Astrocyte of the spinal cord (primary cell): ENCODE measurements at places on chromosomes 3 and 15.

DNA sequence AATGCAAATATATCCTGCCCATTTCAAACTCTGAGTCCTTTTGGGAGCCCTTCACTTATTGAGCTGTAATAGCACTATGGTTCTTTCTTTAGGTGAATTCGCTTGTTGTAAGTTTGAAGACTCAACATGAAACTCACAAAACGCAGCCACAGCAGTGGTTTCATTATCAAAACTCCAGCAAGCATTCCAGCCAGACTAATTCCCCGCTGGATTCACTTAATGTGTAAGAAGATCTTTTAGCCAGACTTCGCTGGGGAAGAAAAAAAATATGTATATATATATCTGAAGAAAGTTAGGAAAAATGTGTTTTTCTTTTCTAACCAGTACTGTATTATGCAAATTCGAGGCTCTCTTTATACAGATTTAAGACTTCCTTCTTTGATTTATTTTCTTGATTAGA lies 241.1 kb downstream of the WNT5A start:
- peak; percentile 23 for DNase-seq

GRCh38 chr3:143036557-143036956 lies 35.2 kb downstream of the U2SURP start:
- no peak for DNase-seq

- DNase-seq = peak; percentile 23
These were observed 13.6 kb downstream of the VPS39 start for GRCh38 chr15:42194513-42194912.

GRCh38 chr15:91586560-91586959 lies 266.9 kb upstream of the SLCO3A1 start:
- no peak for DNase-seq

GRCh38 chr3:69370901-69371301 lies 15.0 kb downstream of the FRMD4B start:
- no peak for DNase-seq

DNA sequence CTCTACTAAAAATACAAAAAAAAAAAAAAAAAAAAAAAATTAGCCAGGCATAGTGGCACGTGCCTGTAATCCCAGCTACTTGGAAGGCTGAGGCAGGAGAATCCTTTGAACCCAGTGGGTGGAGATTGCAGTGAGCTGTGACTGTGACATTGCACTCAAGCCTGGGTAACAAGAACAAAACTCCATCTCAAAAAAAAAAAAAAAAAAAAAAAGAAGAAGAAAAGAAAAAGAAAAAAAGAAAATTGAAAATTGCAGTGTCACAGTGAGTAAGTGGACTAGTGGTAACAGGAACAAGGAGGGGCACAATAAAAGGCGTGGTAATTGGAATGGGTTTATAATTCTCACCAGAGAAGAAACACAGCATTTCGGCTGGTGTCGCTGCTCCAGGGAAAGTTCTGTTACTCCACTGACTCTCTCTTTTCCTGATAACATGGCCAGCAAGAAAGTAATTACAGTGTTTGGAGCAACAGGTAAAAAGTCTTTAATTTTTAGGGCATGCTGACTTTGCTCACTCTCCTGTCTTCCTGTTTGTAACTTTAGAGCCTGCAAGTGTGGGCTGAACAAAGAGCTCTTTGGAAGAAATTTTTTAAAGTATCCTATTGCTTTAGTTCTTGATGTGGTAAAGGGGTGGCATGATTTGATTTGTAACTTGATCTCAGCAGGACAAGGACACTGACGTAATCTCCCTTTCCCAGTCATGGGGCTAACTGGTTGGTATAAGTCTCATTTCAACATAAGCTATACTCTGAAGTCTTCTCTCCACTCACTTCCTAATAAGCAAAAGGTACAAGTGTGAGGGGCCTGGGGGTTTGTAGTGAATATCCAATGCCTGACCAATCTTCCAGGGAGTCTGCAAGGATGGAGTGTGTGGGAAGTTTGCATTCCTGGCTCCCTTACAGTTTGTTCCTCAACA lies 22.1 kb upstream of the TRA2B start:
- DNase-seq = peak; percentile 77

GRCh38 chr3:184680385-184681345 lies 31.2 kb downstream of the MAGEF1 start:
- no peak for DNase-seq

- no peak for DNase-seq
These were observed 84.5 kb downstream of the VGLL4 start for GRCh38 chr3:11558918-11559815.

DNA sequence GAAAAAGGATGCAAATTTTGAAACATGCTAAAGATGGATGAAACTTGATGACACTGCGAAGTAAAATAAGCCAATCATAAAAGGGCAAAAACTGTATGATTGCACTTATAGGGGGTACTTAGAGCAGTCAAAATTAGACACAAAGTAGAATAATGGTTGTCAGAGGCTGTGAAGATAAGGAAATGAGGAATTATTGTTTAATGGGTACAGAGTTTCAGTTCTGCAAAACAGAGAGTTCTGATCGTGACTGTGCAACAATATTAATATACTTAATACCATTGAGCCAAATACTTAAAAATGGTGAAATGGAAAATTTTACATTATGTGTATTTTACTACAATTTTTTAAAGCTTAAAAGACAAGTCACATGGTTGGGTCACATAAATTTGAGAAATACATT lies 35.1 kb downstream of the UBE3A start:
- no peak for DNase-seq

- DNase-seq = no peak
These were observed 25.5 kb downstream of the MCCC1 start for GRCh38 chr3:183073839-183074238.

DNA sequence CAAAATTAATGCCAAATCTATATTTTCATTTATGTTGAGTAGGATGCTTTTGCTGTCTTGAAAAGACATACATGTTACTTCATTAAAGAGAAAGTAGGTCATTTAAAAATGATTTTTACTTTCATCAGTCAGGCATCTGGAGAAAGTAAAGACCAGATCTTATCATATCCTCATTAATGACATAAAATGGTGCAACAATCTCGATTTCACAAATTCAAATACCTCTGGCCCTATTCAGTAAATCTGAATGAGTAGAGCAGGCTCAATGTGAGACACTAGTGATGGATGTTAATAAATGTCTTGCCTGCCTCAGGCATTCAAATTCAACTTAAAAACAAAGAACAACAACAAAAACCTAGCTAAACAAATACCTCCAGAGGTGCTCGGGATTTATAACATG lies 714.1 kb downstream of the NAALADL2 start:
- no peak for DNase-seq

GRCh38 chr3:58041826-58042324 lies 33.7 kb downstream of the FLNB start:
- peak; percentile 95 for DNase-seq

DNA sequence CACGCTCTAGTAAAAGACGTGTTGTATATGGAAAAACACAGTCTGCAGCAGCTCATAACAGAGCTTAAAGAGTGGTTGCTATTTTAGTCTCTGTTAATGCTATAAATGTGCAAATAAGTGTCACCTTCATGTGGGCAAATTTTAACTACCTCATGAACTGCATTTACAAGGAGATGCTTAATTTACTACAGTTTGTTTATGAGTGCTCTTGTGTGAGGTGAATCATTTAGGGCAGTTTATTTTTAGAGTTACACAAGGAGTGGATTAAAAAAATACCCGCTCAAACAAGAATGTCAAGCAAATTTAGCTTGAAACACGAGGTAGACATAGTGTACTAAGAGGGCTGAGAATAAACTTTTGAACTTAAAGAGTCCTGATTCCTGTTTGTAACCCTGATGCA lies 579.0 kb downstream of the MFSD1 start:
- DNase-seq = no peak

- no peak for DNase-seq
These were observed 88.8 kb upstream of the SLC24A5 start for GRCh38 chr15:48031973-48032372.

GRCh38 chr3:112775011-112775742 lies 71.5 kb downstream of the CD200R1L start:
- DNase-seq = peak; percentile 54

DNA sequence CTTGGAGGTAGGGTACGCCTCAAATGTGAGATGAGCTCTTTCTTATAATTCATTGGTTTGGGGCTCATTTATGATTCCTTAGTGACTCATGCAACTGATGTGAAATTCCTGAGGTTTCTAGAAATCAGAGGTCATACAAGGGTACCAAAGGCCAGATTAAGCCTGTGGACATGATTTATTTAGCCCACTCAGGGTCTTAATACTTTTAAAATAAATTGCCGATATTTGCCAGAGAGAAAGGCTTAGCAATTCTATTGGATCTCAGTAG lies 289.0 kb downstream of the NEK10 start:
- DNase-seq = no peak

GRCh38 chr3:128355543-128355919 lies 111.2 kb downstream of the DNAJB8 start:
- DNase-seq = no peak

DNA sequence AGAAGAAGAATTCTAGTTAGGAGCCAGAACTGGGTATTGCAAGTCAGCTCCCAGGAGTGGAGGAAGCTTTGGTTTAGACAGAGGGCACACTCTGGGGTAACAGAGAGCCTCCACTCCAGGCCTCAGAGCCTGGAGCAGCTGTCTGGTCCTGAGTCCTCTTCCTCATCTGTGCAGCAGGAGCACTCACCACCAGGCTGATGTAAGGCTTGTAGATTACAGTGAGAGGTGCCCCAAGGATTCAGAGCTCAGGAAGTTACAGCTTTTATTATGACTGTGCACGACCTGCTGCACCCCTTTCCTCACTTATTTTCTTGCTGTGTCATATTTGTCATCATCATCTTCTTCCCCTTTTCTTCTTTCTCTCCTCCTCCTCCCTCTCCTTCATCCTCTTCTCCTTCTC lies 210.4 kb downstream of the ATP10A start:
- no peak for DNase-seq

GRCh38 chr3:100316641-100317069 lies 17.9 kb upstream of the NIT2 start:
- peak; percentile 68 for DNase-seq

DNA sequence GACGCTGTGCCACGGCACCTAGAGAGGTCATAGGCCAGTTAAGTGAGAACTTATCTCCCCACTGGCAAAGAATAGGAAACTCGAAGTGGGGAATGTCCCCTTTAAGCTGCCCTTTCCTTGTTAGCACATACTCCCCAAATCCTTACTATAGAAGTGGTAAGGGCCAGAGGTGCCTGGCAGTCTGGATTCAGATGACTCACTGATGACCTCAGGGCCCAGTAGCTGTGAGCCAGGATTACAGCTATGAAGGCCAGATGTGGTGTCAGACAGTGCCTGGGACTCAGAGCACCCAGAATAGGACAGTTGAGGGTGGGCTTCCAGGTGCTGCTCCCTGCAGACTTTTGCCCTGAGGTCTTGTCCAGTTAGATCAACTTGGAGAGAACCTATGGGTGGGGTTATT lies 37.7 kb downstream of the PDIA5 start:
- DNase-seq = peak; percentile 57

- DNase-seq = peak; percentile 65
These were observed 299.1 kb downstream of the TLE3 start for GRCh38 chr15:69798481-69799250.

- no peak for DNase-seq
These were observed 32.8 kb downstream of the CPNE4 start for GRCh38 chr3:132001999-132002398.

DNA sequence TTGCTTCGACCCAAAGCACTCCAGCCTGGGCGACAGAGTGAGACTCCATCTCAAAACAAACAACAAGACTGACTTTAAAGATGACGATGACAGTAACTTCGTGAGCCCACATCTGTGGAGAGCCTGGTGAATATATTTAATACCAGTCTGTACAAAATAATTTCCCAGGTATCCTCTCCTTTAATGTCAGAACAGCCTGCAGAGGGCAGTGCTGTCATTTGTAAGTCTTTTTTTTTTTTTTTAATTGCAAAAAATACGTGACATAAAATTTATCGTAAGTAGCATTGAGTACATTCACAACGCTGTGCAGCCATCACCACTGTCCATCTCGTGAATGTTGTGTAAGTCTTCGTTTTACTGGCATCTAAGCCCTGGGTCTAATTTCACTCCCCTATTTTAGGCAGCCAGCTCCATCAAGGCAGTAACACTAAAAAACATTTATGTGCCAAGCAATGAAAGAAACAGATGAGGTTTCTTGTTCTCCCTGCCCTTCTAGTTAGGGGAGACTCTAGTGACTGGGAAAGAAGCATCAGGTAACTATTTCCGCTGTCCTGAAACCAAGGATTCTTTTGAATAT lies 1.4 kb downstream of the HTD2 start:
- peak; percentile 75 for DNase-seq

DNA sequence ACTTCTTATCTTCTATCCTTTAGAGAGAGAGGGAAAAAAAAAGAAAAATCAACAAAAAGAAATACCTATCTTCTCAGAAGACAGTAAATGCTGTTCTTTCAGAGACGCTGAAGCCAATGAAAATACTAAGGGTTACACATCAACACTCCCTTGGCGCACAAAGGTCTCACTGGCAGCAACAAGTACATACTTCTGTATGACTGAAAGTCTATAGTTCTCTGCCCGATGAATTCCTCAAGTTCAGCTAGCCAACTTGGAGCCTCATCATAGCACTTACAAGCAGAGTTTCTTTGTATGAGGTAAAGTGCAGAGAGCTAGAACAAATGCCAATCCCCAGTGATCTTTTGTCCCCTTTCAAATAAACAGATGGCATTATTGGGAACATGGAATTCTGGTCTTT lies 62.7 kb downstream of the CPNE4 start:
- peak; percentile 63 for DNase-seq
